ENCODE measurements at places on chromosomes 1 and 21.

DNA sequence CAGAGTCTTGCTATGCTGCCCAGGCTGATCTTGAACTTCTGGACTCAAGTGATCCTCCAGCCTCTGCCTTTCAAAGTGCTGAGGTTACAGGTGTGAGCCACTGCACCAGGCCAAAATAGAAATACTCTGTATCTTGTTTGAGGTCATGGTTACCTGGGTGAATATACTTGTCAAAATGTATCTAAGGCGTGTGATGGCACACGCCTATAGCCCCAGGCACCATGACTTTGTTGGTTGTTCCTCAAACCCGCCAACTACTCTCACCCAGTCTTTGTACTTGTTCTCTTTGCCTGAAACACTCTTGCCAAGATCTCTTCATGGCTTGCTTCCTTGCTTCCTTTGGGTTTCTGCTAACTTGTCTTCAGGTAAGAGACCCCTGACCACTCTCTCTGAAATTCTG, 38.0 kb upstream of the RGS5 start:
- DNase-seq = no peak

DNA sequence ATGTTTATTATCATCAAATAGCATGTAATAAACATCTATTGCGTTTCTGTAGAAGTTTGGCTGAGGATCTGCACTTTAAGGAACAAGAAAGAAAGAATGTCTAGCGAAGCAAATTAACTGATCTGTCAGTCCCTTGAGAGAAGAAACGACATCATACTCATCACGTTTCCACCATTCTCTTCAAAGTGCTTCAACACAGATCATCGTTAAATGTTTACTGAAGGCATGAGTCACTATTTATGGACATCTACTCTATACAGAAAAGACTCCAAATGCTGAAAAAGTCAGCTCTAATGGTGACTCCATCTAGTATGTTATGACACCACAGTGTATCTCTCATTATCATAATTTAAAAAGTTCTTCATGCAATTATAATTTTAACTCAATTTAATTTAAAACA, 369.1 kb downstream of the RGS7 start:
- no peak for DNase-seq

DNA sequence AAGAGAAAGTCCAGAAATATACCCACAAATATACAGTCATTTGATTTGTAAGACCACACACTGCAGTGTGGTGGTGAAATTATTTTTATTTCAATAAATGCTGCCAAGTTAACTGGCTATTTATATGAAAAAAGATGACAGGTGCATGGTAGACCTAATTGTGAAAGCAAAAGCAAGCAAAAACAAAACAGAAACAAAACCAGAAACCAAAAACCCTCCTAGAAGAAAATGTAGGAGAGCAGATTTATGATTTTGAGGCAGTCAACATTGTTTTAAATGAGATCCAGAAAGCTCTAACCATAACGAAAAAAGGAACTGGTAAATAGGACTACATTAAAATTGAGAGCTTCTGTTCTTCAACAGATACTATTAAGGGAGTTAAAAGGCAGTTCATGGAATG, 303.6 kb downstream of the PRDM2 start:
- no peak for DNase-seq

- DNase-seq = no peak
Observed at GRCh38 chr21:39429445-39429844, 16.1 kb downstream of the LCA5L start.

GRCh38 chr1:29171089-29171488, 10.6 kb downstream of the SRSF4 start:
- DNase-seq = no peak

DNA sequence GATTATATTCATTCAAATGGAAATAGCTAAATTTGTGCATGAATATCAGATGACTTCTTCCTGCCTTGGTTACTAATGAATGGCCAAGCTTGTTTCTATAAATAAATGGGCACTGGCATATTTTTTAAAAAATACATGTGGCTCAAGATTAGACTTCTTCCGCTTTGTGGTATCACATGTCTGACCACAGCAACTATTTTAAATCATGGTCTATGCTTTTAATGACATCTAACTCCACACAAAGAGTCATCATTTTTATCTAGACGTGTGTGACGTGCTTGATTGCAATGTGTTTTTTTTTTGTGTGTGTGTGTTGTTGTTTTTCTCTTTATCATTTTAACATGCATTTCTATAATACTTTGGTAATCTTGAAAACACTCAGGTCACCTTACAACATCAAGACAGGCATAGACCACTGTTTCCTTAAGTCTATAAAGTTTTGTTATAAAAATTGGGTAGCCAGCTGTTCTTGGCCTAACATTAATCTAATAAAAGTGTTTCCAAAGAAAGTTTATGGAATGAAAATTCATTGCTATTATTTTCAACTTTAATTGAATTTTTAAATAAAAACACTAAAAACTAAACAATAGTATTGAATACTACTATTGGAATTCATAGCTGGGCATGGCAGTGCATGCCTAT, 29.5 kb downstream of the RGS1 start:
- no peak for DNase-seq
